Epithelial cell of proximal tubule (primary cell): ENCODE measurements at places on chromosomes 1 and 21. TPM values are rescaled to one million over a fixed set of nuclear protein-coding genes. Genes with fewer than 3 reads are reported as not detected.

LIN28A gene
- total RNA-seq, result not detected in 2 replicates

CFHR4 gene
- total RNA-seq, result not detected in 2 replicates

RGS1 gene
- total RNA-seq, result not detected in 2 replicates

ESPN gene
- total RNA-seq, result not detected in 2 replicates

AUNIP gene
- total RNA-seq, result 6.2 and 13.0 TPM in 2 replicates

RIPPLY3 gene
- 4.7 and 5.1 TPM in 2 replicates for total RNA-seq

SELENOF gene
- total RNA-seq, result 169 and 175 TPM in 2 replicates

S1PR1 gene
- 0.29 and 1.7 TPM in 2 replicates for total RNA-seq

DNASE2B gene
- not detected in 2 replicates for total RNA-seq

KRTAP13-2 gene
- not detected in 2 replicates for total RNA-seq

CYP2J2 gene
- total RNA-seq, result 4.3 and 4.6 TPM in 2 replicates

NECTIN4 gene
- 3.0 and 6.1 TPM in 2 replicates for total RNA-seq

HSPA6 gene
- total RNA-seq, result 0.12 and 0.36 TPM in 2 replicates

SPATC1L gene
- total RNA-seq, result 15.6 and 22.0 TPM in 2 replicates

CD247 gene
- total RNA-seq, result not detected in 2 replicates

LRRC53 gene
- not detected in 2 replicates for total RNA-seq

NBPF19 gene
- total RNA-seq, result 3.4 and 4.5 TPM in 2 replicates
